Stimulated activated CD4-positive, alpha-beta T cell treated with anti-CD3 and anti-CD28 coated beads, Interleukin-1b, Interleukin-23, amount 100 ng/mL, for 1 hour (primary cell): ENCODE measurements at places on chromosomes 7 and 10.

DNA sequence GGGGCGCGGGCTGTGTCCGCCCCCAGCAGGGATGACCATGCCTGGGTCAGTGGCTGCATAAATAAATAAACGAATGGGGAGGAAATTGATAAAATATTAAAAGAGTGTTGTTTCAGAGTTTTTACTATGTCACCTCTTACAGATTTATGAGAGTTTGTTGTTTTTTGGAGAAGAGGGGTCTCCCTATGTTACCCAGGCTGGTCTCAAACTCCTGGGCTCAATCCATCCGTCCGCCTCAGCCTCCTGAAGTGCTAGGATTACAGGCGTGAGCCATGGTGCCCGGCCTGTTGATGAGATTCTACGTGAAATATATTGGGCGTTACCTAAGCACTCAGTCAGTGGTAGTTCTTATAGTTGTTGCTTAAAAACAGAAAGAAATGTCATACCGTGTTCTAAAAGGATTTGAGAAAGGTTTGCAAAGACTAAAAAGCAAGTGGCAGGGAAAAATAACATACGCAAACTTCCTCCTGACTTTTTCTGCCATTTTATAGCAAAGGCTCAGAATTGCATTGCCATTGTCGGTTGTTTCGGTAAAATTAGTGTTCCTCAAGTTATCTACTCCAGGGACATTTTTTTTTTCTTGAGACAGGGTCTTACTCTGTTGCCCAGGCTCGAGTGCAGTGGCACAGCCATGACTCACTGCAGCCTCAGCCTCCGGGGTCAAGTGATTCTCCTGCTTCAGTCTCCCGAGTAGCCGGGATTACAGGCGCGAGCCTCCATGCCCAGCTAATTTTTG lies 39.5 kb upstream of the FOXK1 start:
- no peak for DNase-seq

- DNase-seq = no peak
Measured at GRCh38 chr7:27064661-27065060, 31.1 kb downstream of the HOXA1 start.

DNA sequence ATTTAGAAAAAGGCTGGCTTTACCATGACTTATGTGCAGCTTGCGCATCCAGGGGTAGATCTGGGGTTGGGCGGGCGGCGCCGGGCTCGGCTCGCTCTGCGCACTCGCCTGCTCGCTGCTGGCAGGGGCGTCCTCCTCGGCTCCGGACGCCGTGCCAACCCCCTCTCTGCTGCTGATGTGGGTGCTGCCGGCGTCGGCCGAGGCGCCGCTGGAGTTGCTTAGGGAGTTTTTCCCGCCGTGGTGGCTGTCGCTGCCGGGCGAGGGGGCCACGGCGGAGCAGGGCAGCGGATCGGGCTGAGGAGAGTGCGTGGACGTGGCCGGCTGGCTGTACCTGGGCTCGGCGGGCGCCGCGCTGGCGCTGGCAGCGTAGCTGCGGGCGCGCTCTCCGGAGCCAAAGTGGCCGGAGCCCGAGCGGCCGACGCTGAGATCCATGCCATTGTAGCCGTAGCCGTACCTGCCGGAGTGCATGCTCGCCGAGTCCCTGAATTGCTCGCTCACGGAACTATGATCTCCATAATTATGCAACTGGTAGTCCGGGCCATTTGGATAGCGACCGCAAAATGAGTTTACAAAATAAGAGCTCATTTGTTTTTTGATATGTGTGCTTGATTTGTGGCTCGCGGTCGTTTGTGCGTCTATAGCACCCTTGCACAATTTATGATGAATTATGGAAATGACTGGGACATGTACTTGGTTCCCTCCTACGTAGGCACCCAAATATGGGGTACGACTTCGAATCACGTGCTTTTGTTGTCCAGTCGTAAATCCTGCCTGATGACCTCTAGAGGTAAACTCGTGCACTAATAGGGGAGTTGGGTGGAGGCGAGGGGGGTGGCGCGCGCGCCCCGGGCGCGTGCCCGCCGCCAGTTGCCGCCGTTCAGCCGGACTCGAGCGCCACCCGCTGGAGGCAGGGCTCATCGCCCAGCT lies at the start of gene HOXA5:
TSS of gene HOXA5 (minus strand) at position 659 of the 927 bp plus-strand sequence. CDS start at position 585, 74 bp downstream.
- DNase-seq = no peak

- no peak for DNase-seq
Measured at GRCh38 chr7:151179287-151179860, 7.7 kb downstream of the ASB10 start.

DNA sequence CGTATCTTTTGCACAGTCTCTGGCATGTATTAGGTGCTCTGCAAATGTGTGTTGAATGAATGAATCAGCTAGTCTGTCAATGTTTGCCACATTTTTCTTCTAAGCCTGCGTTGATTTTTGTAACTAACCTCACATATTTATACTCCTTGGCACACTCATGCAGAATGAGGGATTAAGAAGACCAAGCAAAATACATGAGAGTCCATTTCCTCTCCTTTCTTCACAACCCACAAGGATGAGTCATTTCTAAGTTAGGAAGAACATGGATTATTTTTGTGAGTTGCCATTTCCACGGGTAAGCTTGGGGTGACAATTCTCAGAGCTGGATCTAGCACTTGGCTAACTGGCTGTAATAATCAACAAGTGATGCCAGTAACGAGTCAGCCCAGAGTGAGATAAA lies 158.8 kb downstream of the TWIST1 start:
- no peak for DNase-seq

DNA sequence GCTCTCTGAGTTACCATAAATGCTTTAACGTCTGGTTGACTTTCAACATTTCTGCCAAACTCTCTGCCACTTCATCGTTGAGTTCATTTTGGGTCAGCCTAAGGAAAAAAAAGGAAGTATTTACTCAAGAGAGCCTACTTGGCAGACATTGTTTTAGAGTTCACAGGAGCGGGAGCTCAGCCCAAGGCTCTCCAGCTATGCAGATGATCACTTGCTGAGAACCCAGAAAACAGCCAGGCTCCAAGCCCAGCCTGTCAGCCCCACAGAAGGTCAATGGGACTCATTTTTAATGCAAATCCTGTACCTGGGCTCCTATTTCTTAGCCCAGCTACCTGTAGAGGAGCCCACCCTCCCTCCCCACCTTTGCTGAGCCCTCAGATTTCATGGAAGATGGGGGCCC lies 45.5 kb downstream of the NOD1 start:
- no peak for DNase-seq

DNA sequence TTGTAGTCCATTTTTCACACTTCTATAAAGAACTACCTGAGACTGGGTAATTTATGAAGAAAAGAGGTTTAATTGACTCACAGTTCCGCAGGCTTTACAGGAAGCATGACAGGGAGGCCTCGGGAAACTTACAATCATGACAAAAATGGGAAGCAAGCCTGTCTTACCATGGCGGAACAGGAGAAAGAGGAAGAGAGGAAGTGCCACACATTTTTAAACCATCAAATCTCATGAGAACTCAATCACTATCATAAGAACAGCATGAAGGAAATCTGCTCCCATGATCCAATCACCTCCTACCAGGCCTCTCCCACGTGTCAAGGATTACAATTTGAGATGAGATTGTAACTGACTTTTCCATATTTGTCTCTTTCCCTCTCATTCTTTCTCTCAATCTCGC lies 9.3 kb upstream of the PNPLA8 start:
- no peak for DNase-seq

DNA sequence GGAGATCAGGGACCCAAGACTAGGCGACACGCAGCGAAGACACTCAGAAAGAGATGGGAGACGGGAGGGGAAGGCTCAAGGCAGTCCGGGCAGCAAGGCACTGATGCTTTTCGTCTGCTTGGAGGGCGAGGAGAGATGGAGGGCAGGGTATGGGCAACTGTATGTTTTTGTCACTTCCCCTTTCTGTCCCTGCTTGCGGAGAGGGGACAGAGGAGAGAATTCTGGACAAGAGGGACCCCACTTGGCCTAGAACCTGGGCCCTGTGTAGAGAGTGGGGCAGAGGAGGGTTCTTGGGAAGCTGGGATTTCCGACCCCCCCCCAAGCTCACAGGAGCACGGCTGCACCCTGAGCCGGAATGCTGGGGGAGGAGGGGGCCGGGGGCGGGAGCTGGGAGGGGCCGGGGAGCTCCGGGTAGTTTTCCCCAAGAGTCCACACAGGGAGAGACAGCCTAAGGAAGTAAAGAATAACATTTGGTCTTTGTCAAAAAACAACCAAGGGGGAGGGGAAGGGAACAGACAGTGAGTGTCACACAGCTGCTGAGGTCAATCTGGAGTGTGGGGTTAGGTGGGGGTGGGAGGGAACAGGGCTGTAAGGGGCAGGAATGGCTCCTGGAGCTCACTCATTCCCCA lies 1.8 kb downstream of the LRCH4 start:
- no peak for DNase-seq

GRCh38 chr7:131021460-131021859 lies 287.5 kb upstream of the KLF14 start:
- no peak for DNase-seq

GRCh38 chr7:73892003-73892999 lies 31.3 kb downstream of the TMEM270 start:
- no peak for DNase-seq

DNA sequence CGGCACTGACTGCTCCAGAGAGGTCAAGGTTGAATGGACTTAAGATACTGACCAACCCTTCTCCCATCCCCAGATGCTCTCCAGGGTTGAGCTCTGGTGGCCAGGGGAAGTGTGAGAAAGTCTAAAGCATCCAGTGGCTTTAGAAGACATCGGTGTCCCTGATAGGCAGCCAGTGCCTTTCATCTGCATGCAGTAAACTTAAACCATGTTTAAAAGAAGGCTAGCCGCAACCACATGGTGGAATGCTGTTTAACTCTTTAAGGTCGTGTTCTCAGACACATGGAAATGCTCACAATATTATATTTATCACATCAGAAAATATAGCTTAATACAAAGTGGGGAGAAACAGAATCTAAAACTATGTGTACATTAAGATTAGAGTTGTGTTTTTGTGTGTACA lies 137.0 kb downstream of the CNNM2 start:
- DNase-seq = no peak

- DNase-seq = no peak
Measured at GRCh38 chr10:101832325-101832771, 11.3 kb downstream of the KCNIP2 start.

DNA sequence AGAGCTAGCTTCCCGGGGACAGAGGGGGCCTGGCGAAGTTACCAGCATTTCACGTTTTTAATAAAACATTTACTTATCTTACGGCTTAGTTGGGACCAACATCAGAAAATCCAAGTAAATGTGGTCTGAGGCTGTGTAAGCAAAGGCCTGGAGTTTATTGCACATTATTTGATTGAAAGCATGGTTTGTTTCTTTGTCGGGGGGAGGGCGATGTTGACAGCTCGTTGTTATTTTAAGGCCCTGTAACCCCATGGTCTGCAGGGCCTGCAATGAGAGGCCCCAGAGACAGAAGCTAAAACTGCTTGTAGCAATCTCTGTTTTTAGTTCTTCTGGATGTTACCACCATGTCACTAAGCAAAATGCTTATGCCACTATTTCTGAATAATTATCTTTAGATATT lies 88.9 kb downstream of the MYOF start:
- no peak for DNase-seq

- DNase-seq = no peak
Measured at GRCh38 chr7:41787651-41788350, 84.9 kb upstream of the INHBA start.

GRCh38 chr10:22491480-22491879 lies 146.2 kb downstream of the SPAG6 start:
- DNase-seq = no peak

- no peak for DNase-seq
Measured at GRCh38 chr10:129278686-129279085, 188.4 kb upstream of the MGMT start.

DNA sequence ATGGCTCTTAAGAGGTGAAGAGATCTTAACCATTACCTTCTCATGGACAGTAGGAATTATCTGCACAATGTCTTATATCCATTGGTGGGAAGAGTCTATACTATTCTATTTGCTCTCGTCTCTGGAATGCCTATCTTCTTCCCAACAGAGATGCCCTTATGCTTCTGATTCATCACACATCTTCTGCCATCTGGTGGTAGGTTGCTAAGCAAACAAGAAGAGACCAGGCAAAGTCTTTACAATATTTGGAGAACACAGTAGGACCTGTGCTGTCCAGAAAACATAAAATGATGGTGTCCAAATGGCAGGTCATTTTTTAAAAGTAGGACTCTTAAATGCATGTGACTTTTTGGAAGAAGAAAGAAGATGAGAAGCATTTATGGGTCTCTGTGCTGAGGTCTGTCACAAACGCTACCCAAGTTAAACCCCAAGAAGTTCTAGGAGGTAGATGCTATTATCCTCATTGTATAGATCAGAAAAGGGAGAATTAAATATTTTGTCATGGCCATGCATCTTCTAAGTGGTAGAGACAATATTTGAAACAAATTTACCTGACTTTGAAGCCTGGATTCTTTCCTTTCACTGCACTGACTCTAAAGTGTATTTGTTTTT lies 67.8 kb upstream of the NXPH1 start:
- no peak for DNase-seq

GRCh38 chr10:71737001-71737833 lies 17.6 kb upstream of the C10orf105 start:
- no peak for DNase-seq

GRCh38 chr10:131058799-131059198 lies 252.7 kb downstream of the TCERG1L start:
- no peak for DNase-seq

DNA sequence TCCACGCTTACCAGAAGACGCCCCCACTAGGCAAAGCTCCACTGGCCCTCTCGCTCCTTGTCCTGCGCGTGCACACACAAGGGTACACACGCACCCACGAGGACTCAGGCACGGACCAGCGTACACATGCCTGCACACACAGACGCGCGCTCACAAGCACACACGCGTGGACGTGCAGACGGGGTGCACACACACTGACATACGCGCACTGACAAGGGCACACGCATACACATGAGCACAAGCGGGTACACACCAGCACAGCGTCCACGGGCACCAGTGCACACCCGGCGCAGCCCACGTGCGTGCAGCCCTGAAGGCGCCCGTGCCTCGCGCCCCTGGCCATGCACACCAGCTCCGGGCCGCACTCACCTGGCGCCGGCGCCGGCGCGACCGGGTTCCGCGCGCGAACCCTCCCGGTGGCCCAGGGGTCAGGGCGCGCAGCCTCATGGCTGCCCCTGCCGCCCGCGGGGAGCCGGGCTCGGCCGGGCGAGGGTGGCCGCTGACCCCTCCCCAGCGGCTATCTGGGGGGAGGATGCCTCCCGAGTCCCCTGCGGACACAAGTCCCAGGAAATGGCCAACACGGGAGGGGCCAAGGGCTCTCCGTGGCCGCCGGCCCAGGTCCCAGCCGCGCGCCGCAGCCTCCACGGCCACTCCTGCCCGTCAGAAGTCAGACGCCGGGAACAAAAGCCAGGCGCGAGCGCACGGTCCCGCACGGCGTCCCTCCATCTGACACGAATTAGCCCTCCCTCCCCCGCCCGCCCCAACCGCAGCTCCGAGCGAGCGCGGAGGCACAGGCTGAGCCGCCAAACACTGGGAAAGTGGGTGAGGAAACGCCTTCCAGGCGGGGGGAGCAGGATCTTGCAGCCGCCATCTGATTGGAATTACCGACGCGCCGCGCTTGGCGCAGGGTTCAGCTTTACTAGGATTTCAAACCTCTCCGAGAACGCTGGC lies 45.0 kb downstream of the TNS3 start:
- DNase-seq = no peak

DNA sequence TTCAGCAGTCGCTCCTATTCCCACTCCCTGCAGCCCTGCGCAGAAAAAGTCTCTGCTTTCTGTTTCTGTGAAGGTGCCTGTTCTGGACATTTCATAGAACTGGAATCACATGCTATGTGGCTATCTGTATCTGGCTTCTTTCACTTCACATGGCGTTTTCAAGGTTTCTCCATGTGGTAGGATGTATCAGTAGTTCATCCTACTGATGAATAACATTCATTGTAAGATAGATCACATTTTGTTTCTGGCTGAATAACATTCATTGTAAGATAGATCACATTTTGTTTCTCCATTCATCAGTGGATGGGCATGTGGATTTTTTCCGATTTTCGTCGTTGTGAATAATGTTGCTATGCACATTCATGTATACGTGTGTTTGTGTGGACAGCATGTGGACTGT lies 44.5 kb downstream of the HSPA12A start:
- no peak for DNase-seq
